HuH-7 (cell line): ENCODE measurements at places on chromosomes 6 and 20.

DNA sequence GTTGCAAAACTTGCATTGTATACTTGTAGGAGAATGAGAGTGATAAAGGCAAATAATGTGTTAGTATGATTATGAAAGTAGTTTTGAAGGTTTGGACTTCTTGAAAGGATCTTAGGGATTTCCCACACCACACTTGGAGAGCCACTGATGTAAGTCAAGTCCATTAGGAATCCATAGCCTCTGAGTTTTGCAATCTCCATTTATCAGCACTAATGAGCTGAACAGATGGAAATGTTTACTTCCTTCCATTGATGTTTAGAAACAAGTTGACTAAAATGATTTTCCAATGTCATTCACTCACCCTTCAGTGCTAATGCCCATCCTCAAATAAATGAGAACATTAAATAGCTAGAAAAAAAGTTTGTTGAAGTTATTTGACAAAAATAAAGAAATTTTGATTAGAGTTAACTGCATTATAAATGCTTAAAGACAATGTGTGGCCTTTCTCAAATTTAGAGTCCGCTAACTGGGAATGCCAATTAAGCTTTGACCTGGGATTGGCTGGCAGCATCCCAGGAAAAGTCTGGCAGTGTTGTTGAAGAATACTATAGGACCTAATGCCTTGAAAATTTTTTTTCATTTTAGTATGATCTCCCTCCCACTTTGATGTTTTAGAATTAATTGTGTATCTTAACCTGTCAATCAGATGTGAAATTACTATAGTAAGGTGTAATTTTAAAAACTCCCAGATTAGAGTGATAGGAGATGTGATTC is 68.0 kb downstream of the SLC35F1 start:
- DNase-seq, result no peak

GRCh38 chr6:122222761-122223160 is 176.7 kb upstream of the HSF2 start:
- no peak for DNase-seq

GRCh38 chr6:107716688-107717089 is 107.4 kb downstream of the SCML4 start:
- DNase-seq, result no peak

DNA sequence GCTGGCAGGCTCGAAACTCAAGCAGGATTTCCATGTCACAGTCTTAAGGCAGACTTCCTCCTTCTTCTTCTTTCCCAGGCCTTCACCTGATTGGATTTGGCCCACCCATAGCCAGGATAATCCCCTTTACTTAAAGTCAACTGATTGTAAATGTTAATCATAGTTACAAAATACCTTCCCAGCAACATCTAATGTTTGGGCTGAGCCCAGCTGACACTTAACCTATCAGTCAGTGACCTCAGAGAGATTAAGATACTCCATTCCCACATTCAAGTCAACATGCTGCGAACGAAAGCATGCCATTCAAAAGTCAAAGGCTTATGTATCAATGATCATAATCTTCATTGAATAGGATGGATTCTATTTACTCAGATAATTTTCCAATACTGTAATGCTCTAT is 16.0 kb downstream of the MAP7 start:
- DNase-seq, result no peak

GRCh38 chr6:92910646-92911045 is 508.7 kb downstream of the EPHA7 start:
- DNase-seq, result no peak

DNA sequence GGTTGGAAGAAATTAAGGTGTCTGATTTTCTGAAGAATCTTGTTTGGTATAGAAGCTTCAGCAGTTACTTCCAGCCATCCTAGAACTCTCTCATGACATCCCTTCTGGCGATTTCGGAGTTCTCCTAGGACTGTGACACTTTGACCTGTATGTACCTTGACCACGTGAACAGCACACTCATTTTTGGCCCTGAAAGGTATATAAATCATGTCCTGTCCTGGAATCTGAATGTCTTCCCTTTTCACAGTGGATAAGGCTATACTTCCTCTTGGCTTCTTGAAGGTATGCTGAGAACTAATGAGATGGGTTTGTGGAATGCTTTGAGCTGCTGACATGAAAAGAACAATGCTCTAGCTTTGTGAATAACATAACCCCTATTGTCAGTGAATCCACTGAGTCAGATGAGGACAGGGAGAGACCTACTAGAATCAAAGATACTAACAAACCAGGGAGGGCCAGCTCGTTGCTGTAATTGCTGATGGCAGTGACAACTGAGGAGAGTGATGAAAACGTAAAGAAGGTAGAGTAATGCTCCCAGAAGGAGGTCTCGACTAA is 6.0 kb upstream of the ZDHHC14 start:
- DNase-seq, result no peak

GRCh38 chr6:17144016-17144415 is 42.2 kb downstream of the STMND1 start:
- no peak for DNase-seq

DNA sequence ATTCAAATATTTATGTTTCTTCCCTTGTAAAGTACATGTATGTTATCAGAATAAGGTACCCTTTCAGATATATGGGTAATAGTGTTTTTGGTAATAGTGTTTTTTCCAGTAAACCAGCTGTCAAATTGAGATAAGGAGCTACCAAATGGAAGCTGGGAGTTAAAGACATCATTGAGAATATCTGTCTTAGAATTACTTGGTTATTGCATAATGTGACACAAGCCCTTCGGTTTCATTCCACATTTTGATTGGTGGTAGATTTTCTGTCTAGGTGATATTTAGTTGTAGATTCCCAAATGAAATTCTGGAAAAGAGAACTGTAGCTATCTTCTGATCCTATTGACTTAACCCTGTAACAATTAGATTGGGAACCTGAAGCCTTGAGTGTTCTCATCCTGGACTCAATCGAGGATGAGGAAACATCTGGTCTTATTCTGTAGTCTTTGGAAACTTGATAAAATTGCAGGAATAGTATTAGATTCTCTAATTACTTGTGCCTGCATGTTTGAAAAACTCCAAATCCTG is 75.1 kb upstream of the SYNJ2 start:
- DNase-seq, result no peak

DNA sequence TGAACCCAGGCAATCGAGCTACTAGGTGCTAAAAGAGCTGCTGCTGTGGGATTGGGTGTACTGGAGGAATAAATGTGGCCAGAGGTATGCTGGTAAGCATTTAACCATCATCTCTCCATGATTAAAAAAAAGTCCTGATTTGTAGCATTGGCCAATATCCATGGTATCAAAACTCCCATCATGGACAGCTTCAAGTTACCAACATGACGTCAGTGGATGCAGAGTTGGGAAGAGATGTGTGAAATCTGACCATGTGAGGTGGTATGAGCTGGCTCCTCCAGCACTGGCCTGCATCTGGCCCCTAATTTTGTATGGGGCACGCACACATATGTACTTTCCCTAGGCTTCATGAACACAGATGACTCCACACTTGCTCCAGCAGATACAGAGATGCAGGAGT is 11.7 kb downstream of the BPIFB4 start:
- DNase-seq, result no peak

DNA sequence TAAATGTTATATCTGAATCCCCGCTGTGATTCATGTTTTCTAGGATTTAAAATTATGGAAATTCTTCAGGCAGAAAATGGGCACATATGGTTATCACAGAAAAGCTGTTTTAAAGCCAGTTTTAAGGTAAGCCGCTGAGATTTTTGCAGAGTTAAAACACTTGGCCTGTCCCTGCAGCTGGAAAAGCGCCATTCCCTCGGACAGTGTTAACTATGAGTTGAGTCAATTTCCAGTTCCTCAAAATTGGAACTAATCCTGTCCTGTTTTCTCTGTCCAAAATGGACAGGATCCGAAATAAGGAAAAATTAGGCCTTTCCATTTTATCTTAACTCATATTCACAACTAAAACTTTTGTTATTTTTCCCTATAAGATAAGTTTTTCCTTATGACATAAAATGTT is 225.2 kb downstream of the SAMD5 start:
- DNase-seq, result no peak
